ENCODE measurements at places on chromosomes 2 and 18. TPM values are rescaled to one million over a fixed set of nuclear protein-coding genes. Genes with fewer than 3 reads are reported as not detected.

GRCh38 chr18:10928772-10929373 is 220.5 kb downstream of the PIEZO2 start:
- peak; percentile 79 for DNase-seq

GRCh38 chr18:38933322-38933721 is 1367.7 kb upstream of the CELF4 start:
- no peak for DNase-seq

Gene CYP27C1
- 4.8 TPM for polyA plus RNA-seq

DNA sequence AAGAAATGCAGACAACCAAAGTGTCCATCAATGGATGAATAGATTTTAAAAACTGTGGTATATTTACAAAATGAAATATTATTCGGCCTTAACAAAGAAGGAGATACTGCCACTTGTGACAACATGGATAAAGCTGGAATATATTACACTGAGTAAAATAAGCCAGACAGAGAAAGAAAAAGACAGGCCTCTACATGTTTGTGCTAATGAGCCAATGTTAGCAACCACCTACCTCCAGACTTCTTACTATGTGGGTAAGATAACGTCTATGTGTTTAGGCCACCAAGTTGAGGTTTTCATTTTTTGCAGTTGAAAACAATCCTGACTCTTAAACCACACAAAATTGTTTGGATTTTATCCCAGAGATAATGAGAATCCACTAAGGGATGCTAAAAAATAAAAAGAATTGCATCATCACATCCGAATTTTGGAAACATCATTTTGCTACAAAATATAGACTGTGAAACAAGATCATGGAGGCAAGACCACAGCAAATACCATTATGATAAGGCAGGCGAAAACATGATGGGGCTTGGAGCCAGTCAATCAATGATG is 47.0 kb downstream of the EVA1A start:
- no peak for DNase-seq

Gene PPP1R1C
- polyA plus RNA-seq, result 1.4 TPM

DNA sequence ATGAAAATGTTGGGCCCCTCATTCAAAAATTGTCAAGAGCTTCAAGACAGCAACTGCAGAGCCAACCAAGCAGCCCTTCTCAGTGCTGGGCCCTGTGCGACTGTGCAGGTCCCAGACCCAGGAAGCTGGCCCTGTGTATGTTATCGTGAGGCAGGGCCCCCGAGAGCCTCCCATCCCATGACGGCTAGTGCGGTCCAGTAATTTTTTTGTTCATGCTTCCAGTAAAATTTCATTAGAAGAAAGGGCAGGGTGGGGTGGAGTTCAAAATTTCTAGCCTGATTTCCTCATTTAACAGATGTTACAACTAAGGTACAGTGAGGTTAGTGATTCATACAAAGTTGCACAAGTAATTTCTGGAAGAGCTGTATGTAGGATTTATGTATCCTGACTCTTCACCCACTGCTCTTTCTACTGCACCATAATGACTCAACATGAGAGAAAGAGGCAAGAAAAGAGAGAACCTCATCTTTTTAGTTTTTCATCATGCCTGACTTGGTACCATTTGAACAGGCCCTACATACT is 105.5 kb downstream of the ZEB2 start:
- DNase-seq, result peak; percentile 80

Gene IL1RL2
- 0.90 TPM for polyA plus RNA-seq

- peak; percentile 14 for DNase-seq
Measured at GRCh38 chr2:73414696-73415095, 29.1 kb downstream of the ALMS1 start.

DNA sequence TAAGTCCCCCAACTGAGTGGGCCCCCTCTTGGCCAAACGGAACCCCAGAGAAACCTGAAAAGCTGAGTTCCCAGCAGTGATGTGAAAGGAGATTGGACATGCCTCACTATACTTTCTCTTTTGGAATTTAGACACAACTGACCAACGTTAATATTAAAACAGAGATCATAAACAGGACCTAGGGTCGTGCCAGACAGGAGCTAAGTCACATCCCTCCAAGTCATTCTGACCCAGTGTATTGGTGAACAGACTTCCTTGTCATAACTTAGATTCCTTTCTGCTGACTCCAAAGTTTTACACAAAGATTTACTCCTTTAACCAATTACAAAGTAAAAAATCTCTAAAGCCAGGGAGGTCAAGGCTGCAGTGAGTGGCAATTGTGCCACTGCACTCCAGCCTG is 46.9 kb downstream of the UXS1 start:
- peak; percentile 14 for DNase-seq

GRCh38 chr18:12598181-12598930 is 59.6 kb downstream of the SPIRE1 start:
- no peak for DNase-seq
